Naive B cell (primary cell): ENCODE measurements at places on chromosomes 3 and 15. TPM values are rescaled to one million over a fixed set of nuclear protein-coding genes. Genes with fewer than 3 reads are reported as not detected.

Gene ARNT2
- polyA plus RNA-seq, result not detected

Gene KNG1
- polyA plus RNA-seq, result not detected

Gene AQP9
- polyA plus RNA-seq, result not detected

Gene TNFAIP8L3
- polyA plus RNA-seq, result not detected

Gene MESP2
- not detected for polyA plus RNA-seq

Gene RAD51
- polyA plus RNA-seq, result 0.61 TPM

Gene OIP5
- not detected for polyA plus RNA-seq

Gene COL8A1
- not detected for polyA plus RNA-seq

Gene DCLK3
- polyA plus RNA-seq, result not detected
